ENCODE measurements at places on chromosomes 2 and 18.

GRCh38 chr18:36298126-36298741, 721 bp downstream of the FHOD3 start:
- no peak for DNase-seq

DNA sequence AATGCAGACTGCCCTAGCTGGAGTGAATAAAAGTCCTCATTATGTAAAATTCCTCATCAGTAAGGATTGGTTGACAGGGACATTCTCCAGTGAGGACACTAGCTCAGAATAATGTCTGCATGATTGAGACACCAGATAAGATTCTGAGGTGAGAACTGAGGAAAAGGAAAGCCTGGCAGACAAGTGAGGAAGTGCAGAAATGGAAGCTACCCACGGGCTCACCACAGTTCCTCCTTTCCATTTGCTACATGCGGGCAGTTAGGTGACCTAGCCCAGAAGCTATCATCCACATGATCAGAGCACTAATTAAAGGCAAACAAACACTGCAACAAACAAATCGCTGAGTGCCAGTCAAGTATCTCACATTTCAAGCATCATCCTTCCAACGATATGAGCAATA, 27.7 kb downstream of the NETO1 start:
- DNase-seq: no peak

- no peak for DNase-seq
These were observed 64.9 kb downstream of the MCFD2 start for GRCh38 chr2:46850742-46851141.

DNA sequence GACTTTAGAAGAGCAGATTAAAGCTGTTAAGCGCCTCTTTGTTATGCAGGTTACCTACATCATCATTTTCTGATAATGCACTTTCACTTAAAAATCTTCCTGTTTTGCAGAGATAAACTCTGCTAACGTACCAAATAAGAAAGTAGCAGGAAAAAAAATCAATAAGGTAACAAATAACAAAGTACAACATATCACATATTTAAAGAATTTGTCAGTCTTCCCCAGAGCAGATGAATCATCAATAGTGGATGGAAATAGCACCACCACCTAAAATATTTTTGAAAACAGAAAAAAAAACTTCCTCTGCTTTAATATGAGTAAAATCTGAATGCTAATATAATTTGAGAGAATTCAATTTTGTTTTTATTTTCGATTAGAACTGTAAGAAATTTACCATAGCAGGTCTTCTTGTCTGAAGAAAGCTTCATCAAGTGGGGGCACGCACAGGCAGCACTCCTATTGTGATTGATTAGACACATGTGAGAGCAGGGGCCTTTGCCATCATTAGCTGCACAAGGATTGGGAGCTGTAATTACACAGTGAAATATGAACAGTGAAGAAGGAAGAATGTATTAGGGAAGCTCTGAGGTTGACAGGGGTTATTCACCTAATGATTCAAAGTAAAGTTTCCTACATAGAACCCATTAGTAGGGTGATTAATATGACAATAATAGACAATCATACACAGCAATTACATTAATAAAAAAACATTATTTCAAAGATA, 1279.4 kb downstream of the LRP1B start:
- DNase-seq: no peak

GRCh38 chr2:11810237-11810977, 64.0 kb downstream of the LPIN1 start:
- no peak for DNase-seq

- DNase-seq: peak; percentile 42
These were observed 56.9 kb downstream of the ITGA6 start for GRCh38 chr2:172484253-172484652.

DNA sequence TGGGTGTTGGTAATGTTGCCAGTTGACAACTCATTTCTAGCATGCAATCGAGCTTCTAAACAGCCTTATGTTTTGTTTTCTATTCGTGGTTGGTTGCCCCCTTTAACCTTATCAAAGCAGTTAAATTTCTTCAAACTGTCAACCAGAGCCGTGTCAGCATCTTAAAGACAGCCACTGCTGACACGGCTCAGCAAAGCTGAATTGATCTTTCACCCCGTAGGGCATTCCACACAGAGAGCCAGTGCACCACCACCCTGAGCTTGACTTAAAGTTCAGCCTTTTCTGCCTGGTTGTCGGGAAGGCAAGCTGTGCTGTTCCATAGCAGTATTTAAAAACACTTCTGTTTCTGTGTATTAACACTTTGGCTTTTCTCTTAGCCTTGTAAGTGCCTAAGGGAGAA, 355.0 kb upstream of the CHST9 start:
- DNase-seq: no peak

DNA sequence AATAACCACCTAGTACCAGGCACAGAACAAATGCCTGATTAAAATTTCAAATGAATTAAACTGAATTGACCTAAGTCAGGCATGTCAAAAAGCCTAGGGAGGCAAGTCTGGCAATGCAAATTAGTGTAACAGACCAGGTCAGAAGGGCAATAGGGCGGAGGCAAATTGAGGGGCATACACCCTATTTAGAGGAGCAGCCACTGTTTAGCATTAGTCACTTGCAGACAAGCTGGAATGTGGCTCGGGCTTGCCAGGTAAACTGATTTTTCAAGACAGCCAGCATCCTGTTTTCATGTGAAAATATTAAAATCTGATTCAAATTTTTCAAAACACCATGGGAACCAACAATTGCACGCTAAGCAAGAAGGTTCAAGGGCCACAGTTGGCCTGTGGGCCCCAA, 160.3 kb downstream of the EN1 start:
- DNase-seq: no peak

DNA sequence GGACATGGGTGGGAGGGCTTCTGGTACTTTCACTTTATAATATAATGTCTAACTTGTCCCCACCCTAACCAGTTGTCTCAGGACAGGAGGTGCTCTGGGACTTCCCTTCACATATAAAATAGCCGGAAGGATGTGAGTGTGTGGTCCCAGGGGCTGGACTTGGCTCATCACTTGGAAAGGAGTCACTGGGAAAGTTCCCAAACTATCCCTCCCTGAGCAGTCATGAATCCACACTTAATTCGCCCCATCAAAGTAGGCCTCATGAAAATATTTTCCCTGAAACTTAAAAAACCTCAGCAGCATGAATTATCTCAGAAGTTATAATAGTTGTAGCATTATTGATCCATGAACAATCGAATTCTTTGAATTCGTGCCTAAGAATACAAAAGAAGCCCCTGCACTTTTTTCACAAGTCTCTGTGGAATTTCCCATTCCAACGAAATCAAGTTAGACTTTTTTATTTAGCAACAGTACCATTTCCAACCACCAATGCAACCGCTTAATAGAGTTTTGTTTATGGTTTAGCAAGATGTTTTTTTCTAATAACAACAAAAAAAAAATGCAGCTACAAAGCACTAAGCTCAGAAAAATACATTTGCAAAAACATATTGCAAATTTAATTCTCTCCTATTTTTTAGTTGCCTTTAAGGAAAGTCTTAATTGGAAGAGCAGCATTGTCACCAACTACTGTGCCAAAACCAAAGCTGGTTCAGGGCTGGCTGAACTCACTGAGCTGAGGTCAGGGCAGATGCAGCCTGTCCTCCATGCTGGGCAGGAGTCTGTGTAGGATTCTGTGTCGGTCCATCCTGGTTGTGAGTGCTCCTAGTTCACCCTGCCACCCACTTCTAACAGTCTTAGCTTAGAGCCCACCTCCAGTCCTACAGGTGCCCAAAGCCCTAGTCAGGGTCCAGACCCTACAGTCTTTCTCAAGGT, 68.8 kb upstream of the SPTBN1 start:
- no peak for DNase-seq

DNA sequence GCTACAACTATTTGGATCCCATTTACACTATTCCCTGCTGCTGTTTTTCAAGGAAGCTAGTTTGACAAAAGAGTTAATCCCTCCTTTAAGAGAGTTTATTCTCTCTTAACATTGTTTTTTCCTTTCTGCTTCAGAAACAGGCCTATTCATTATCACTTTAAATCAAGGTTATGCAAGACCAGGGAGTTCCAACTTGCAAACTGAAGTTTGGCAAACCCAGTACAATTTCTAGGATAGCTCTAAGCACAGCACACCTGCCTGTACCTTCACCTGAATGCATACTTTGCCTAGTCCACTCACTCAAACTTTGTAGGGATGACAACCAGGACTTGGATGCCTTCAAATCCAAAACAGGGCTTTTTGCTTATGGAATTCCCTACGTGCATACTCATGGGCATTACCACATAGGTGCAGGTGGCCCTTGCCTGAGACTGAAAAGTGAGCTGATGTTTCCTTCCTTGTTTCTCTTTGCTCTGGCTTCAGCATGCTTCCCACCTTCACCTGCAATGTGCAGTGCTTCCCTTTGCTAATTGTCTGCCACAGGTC, 193.8 kb upstream of the MMADHC start:
- DNase-seq: no peak

- DNase-seq: no peak
These were observed 214.7 kb downstream of the SPP2 start for GRCh38 chr2:234265206-234265605.

GRCh38 chr2:12819103-12819475, 102.4 kb downstream of the TRIB2 start:
- DNase-seq: no peak

DNA sequence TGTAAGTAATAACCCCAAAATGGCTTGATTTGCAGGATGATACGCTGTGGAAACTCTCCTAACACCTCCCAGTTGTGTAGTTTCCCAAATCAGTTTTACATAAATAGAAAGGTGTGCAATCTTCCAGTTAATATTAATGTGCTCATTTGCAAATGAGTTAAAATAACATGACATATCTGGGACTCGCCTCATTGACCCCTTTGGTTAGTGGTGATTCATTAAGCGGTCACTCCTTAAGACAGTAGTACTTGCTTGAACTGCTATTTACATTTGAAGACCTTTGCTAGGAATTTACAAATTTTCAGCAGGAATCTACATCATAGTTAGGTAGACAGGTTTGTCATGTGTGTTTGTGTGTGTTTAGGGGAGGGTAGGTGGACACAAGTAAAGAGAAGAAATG, 1367.7 kb upstream of the CELF4 start:
- no peak for DNase-seq

DNA sequence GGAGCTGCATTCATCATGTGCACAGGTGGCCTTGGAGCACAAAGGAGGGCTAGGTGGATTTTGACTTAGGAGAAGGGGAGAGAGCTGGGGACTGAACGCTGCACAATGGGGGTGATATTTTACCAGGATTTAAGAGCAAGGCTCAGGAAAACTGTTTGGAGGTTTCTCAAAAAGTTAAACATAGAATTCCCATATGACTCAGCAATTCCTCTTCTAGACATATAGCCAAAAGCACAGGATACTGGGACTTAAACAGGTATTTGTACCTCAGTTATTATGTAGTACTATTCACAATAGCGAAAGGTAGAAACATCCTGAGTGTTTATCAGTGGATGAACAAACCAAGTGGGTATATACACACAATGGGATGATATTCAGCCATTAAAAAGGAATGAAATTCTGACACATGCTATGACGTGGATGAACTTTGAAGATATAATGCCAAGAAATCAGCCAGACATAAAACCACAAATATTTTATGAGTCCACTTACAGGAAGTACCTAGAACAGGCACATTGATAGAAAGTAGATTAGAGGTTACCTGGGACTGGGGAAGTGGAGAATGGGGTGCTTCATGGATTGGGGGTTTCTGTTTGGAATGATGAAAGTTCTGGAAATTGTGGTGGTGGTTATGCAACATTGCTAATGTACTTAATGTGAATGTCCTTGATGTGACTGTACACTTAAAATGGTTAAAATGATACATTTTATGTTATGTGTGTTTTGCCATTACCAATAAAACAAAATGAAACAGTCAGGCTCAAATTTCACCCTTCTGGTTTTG, 216.9 kb downstream of the HAUS1 start:
- DNase-seq: no peak

- DNase-seq: no peak
These were observed 142.0 kb downstream of the TDRD15 start for GRCh38 chr2:21265752-21266151.

DNA sequence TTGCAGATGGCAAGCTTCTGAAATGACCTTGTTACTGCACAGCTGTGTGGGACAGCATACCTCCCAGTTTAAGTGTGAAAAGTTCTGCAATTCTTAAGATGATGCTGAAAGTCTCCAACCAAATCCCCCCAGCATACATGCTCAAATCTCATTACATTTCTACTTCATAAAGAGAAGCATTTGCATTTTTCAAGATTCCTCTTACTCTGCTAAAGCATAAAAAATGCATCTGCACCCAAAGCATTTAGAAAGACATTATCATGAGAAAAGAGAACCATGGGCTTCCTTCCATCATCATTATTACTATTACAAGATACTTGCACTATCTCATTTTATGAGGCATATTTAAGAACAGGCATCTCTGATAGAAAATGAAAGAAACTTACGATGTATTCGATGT, 236.9 kb upstream of the REV1 start:
- no peak for DNase-seq

- DNase-seq: no peak
These were observed 69.7 kb upstream of the NRP2 start for GRCh38 chr2:205612636-205613035.

GRCh38 chr2:106012591-106013347, 181.3 kb downstream of the UXS1 start:
- DNase-seq: no peak

DNA sequence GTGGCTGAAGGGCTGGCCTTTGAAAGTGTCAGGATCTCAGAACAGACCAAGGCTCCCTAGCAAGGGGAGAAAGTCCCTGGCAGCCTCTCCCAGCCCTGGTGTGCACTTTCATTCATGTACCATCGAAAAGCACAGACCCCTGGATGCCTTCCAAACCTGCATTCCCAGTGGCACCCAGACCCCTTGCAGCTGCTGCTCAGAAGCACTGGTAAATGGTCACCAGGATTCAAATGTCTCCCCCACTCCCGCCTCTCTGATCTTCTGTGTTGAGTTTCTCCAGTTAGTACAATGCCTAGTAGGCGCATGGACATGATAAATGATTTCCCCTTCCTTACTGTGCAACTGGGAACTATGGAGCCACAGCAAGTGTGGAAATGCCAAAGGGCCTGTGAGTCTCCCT, 180.0 kb downstream of the GLI2 start:
- no peak for DNase-seq

DNA sequence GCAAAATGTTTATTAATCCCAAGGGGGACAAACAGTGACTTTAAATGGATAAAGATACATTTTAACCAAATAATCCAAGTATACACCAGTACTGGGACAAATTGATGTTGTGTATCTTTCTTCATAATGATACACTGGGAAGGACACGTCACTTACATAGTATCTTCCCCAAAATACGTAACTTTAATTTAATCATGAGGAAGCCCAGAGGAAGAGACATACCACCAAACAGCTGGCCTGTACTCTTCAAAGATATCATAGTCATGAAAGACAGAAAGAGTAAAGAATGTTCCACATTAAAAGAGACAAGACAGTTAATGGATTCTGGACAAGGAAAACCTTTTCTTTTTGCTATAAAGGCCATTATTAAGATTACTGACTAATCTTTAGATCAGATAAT, 37.1 kb downstream of the AGFG1 start:
- DNase-seq: no peak

GRCh38 chr2:15949126-15949525, 8.8 kb downstream of the MYCN start:
- no peak for DNase-seq

DNA sequence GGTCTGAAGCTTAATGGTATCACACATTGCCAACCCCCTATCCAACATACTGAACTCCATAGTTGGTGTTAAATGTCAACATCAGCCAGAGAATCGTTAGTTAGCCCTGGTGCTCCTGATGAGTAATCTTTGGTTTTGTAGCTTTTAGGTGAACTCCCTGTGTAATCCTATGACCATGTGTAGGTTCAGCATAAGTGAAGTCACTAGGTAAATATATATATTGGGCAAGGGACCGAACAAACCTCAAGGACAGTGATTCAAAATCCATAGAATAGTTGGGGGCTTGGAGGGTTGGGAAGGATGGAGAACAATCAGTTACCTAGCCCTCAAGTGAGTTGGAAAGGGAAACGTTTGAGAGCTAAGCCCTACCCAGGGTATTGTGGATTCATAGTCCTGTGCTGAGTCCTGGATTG, 16.0 kb upstream of the AP1S3 start:
- DNase-seq: no peak

Measured in CD4-positive, alpha-beta T cell treated with Interleukin-12 subunit alpha and Interleukin-12 subunit beta, for 1 hour (primary cell).